ENCODE measurements at places on chromosomes 4 and X. TPM values are rescaled to one million over a fixed set of nuclear protein-coding genes. Genes with fewer than 3 reads are reported as not detected.

The OPN1LW gene
- not detected for total RNA-seq

The RPL36A gene
- 407 TPM for total RNA-seq

The MAGEB2 gene
- total RNA-seq = not detected

The SLC26A1 gene
- total RNA-seq = not detected
